HCT116 (cell line): ENCODE measurements at places on chromosomes 2 and 18.

DNA sequence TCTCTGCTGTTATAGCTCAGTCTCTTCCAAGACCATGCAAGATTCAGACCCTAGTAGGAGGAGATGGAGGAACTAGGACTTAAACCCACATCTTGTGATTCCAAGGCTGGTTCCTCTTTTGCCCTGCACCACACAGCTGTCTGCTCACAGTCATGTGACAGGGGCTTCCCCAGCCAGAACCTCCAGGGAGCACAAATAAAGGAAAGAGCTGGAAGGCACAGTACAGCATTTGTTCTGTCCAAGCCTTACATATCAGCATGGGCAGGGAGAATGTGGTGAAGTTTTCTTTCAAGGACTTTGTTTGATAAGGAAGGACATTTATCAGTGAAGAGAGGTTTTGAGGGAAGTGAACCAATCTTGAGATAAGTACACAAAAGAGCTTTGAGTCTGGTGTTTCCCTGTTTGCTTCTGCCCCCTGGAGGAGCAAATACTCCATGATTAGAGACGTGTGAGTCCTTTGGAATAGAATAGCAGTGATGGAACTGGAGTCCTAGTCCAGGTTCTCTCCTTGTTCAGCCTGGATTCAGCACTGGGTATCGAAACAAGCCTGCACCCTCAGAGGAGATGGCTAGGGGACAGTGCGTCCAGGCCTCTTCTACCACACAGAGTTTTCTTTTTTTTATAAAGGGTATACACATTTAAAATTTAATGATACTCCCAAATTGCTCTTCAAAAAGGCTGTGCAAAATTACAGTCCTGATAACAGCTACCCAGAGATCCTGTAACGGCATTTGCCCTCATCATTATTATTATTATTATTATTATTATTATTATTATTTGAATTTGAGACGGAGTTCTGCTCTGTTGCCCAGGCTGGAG lies 24.6 kb upstream of the CASP10 start:
- DNase-seq = peak; percentile 61

DNA sequence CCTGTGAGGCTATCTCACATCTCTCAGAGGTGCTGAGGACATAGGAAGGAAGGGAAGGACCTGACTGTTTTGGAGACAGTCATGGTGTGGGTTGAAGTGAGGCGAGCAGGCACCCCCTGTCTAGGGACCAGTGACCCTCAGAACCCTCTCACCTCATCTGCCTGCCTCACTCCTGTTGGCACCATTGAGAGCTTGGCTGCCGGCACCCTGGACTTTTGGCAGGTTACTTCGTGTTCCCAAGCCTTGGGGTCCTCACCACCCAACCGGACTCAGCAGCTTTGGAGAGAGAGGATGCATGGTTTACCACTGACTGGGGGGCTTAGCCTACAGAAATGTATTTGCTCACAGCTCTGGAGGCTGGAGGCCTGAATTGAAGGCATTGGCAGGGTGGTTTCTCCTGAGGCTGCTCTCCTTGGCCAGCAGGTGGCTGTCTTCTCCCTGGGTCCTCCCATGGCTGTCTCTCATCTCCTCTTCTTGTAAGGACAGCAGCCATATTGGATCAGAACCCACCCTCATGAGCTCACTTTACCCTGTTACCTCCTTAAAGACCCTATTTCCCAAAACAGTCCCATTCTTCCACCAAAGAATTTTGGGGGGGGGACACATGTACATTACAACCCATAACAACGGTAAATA lies 142.0 kb downstream of the TSN start:
- DNase-seq = peak; percentile 34

GRCh38 chr2:192030289-192030688 lies 164.4 kb downstream of the TMEFF2 start:
- no peak for DNase-seq

DNA sequence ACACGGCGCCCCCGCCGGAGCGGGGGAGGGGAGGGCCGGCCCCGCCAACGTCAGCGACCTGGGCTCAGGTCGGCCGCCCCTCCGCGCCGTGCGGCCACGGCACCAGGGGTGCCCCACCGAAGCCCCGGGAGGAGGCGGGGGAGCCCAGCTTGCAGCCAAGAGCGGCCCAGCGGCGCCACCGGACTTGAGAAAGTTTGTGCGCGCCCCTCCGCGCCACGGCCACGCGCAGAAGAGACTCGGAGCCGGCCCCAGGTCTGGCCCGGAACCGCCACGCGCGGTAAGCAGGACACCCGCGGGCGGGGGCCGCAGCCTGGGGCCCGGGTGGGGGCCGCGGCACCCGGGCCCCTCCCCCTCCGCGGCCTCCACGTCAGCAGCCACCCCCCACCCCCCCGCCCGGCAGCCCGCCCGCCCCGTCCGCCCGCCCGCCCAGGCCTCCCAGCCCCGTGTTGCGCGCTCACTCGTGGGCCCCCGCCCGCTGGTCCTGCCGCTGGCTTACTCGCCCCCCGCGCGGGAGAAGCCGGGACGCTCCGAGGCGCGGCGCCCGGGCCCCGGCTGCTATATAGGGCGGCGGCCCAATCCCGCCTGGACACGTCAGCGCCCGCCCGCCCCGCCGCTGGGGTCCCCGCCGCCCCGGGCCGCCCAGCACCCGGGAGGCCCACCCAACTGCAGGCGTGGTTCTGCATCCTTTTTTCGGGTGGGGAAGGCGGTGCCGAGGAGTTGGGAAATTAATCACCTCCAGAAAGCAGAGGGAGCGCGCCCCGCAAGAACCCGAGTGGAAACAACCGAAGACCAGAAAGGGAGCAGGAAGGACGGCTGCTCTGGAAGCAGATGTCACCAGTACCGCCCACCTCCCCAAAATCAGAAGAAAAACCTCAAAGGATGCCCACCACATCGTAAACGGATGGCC lies 42.9 kb downstream of the HDLBP start:
- no peak for DNase-seq

GRCh38 chr2:225100856-225101294 lies 58.6 kb upstream of the DOCK10 start:
- DNase-seq = peak; percentile 48

GRCh38 chr2:25000503-25001324 lies 29.0 kb upstream of the DNAJC27 start:
- DNase-seq = no peak

DNA sequence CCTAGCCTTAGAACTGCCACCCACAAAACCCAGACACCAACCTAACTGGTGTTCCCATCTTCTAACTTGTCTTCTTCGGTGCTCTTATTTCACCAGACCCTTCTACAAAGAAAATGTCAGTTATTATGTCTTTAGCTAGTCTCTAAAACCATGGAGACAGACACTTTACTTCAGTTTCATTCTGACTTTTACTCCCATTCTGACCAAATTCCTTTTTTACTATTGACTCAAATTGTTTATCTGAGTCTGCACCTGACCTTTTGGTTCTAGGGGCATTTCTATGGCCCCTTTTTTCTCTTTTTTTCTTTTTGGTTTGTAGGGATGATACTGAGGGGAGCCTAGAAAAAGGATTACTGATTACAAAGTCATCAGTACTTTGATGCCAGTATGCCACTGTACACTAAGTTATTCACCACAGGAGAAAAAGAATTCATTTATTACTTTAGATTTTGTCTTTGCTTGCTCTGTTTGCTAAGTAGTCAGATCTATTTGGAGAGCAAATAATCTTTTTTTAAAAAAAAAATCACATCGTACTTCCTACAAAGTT lies 6.8 kb upstream of the SLC1A4 start:
- DNase-seq = no peak

- DNase-seq = peak; percentile 22
Observed at GRCh38 chr2:102839668-102840388, 78.0 kb downstream of the TMEM182 start.

- no peak for DNase-seq
Observed at GRCh38 chr18:79917853-79918614, 33.4 kb downstream of the SLC66A2 start.

DNA sequence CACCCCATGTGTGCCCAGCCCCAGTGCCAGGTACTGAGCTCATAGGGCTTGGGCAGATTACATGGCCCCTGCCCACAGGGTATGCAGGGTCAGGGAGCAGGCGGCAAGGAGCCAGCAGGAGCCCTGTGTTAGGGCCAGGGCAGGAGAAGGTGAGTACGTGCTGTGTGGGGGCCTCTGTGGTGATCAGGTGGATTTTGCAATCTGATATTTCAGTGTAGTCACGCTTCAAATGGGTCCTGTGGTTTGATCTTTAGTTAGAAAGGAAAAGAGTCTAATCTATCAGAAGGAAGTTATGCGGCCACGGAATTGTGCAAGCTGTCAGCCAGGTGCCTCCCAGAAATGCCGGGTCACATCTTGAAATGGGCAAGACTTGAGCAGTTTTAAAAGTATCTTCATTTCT lies 13.9 kb downstream of the UBE2F start:
- no peak for DNase-seq

- no peak for DNase-seq
Observed at GRCh38 chr2:52857722-52858121, 909.9 kb upstream of the CHAC2 start.

- no peak for DNase-seq
Observed at GRCh38 chr2:168895771-168896170, 5.3 kb upstream of the G6PC2 start.

GRCh38 chr2:168738062-168738461 lies 64.4 kb upstream of the NOSTRIN start:
- no peak for DNase-seq

GRCh38 chr2:190267302-190267701 lies 52.3 kb downstream of the HIBCH start:
- peak; percentile 44 for DNase-seq

GRCh38 chr2:141317986-141318385 lies 812.8 kb downstream of the LRP1B start:
- DNase-seq = no peak

DNA sequence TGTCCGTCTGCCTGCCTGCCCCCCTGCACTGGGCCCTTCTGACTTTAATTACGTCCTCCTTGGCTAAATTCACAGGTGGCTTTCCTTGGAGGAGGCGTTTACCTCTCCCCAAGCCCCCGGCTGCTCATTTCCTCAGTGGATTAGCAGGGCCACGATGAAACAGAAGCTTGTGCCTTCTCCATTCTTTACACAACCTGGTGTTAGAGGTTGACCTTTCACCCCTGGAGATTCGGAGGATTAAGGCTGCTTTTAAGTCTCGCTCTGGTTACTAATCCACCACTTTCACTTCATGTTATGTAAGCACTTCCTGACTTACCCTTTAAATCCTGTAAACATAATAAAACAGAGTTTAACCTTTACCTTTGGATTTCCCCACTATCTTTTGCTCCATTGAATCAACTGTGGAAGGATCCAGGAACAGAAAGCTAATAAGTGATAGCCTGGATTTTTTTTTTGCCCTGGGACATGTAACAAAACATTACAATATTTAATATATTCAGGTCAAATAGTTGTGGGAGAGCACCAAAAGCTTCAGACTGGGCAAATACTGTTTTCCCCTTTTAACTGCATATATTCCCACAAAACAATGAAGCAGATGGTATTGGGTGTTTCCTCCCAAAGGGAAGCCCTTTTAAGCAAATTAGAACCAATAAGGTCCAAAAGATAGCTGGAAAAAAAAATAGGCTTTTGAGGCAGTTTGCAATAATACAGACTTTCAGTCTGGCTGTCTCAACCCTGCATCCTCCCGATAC lies 370.2 kb downstream of the EN1 start:
- DNase-seq = no peak

GRCh38 chr2:43853141-43854081 lies 14.6 kb downstream of the ABCG8 start:
- DNase-seq = no peak

- no peak for DNase-seq
Observed at GRCh38 chr18:25144820-25145219, 207.1 kb downstream of the ZNF521 start.

DNA sequence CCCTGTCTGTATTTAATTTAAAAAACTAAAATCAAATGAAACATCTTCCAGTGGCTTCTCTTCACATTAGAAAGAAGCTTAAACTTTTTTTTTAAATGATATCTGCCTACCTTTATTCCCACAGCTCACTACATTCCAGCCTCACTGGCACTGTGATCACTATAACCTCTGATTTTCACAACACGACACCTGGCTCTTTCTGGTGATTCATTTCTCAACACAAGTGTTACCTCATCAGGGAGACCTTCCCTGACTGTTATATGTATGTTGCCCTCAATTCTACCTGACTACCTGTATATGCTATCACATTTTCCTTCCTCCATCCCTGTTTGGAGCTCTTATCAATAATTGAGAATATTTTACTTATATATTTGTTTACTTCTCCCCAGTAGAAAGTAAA lies 76.6 kb downstream of the BAZ2B start:
- no peak for DNase-seq

GRCh38 chr2:101827246-101827645 lies 129.7 kb downstream of the MAP4K4 start:
- no peak for DNase-seq

- DNase-seq = no peak
Observed at GRCh38 chr2:197131558-197131855, 179.1 kb downstream of the ANKRD44 start.

- no peak for DNase-seq
Observed at GRCh38 chr2:200794143-200794542, 17.6 kb upstream of the BZW1 start.

DNA sequence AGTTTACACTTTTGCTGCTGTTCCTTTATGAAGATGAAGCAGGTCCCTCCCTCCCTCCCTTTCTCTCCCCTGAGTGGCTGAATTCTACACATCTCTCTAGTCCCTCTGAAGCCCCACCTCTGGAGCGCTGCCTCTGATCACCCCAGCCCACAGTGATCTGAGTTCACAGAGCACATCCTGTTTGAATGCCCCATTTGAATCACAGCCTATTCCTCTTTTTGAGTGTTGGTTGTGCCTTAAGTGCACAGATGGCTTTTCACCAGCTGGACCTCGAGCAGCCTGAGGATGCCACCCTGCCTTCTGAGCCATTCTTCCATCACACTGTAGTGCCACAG lies 87.1 kb downstream of the ITGB1BP1 start:
- DNase-seq = no peak

DNA sequence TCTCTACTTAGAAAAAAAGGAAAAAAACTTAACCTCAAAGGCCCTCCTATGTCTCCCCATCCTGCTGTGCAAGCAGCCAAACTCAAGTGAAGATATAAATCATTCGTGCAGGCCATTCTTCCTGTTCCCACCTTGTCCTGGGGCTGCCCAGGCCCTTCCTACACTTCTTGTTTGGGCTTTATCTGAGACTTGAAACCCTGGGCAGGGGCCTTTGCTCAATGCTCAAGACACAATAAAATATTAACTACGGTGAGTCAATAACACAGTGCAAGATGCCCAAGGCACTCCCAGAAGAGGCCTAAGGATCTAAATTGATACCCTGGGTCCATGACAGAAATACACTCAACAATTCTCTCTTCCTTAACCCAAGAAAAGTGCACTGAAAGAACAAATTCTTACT lies 67.6 kb downstream of the TBC1D8 start:
- no peak for DNase-seq

GRCh38 chr2:190354003-190354690 lies 10.8 kb downstream of the INPP1 start:
- no peak for DNase-seq

DNA sequence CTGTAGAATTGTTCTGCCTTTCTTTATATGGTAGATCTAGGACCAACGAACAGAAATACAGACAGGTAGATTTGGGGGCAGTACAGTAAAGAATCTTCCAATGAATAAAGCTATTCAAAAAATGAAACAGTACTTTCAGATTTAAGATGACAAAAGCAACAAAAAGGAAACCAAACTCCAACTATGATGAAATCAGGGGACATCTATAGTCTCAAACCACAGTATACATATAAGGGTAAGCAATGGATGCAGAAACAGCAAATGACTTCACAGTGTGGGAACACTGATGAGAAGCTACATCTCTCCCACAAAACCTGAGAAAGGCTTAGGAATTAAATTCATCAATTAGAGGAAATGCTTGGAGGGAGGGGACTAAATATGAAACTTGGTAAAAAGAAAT lies 202.5 kb downstream of the CTNNA2 start:
- DNase-seq = no peak

- no peak for DNase-seq
Observed at GRCh38 chr2:67243919-67244318, 153.2 kb upstream of the ETAA1 start.
